ENCODE measurements at places on chromosomes 11 and 22. TPM values are rescaled to one million over a fixed set of nuclear protein-coding genes. Genes with fewer than 3 reads are reported as not detected.

GRCh38 chr22:43185860-43186261 is 1.1 kb downstream of the TTLL12 start:
- peak; percentile 17 for DNase-seq

The GVQW3 gene
- total RNA-seq: 0.26 TPM

The GRM5 gene
- total RNA-seq: under 0.01 TPM

GRCh38 chr11:118921121-118921928 is 4.4 kb downstream of the BCL9L start:
- DNase-seq: peak; percentile 83

The ART1 gene
- total RNA-seq: not detected

- no peak for DNase-seq
Measured at GRCh38 chr22:39434243-39434653, 22.6 kb upstream of the MGAT3 start.

DNA sequence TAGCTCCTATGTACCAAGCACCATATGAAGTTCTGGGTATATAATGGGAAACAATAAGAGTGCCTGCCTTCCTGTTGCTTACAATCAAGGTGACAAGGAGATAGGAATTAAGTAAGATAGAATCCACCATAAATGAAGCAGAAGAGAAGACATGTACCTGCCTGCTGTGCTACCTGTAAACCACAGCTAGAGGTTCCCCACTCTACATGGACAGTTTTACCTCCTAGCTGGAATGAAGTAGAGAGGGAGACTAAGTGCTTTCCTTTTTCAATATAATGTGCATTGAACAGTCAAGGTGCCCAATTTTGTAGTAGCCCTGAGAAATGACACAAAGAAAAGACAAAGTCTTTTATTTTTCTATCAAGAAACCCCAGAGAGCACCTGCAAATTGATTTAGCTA is 984.6 kb downstream of the DLG2 start:
- DNase-seq: no peak

DNA sequence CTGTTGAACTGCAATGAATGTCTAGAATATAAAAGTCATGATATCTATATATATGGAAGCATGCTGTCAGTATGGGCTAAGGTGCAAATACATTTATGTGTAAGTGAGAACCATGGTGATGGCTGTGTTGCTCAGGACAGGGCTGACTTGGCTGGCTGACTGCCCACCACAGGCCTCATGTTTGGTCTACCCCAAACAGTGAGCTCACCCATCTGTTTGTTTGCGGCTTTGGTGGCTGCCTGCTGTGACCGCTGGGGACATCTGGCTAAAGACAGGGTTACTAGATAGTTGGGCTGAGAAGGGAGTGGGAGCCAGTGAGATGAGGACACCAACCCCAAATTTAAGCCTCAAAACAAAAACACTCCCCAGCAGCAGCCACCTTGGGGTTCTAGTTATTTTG is 6.3 kb downstream of the CD44 start:
- DNase-seq: no peak

- DNase-seq: peak; percentile 83
Measured at GRCh38 chr11:64357904-64358535, 942 bp upstream of the RPS6KA4 start.

DNA sequence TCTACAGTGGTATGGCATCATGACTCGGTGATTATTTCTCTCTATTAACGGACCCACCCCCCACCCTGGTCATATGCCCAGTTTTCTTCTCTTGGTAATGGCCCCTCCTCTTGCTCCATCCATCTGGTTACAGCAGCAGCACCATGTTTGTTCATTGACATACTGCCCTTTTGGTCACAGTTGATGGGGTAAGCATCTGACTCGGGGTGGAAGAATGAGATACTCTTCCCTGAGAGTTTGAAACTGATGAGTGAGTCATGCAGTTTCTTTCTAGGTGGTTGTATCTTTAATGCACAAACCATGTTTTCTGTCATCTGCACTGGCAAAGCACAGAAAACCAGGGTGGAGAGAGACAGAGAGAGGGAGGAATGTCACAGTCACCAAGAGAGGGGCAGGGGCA is 126.0 kb downstream of the SYN3 start:
- peak; percentile 72 for DNase-seq

DNA sequence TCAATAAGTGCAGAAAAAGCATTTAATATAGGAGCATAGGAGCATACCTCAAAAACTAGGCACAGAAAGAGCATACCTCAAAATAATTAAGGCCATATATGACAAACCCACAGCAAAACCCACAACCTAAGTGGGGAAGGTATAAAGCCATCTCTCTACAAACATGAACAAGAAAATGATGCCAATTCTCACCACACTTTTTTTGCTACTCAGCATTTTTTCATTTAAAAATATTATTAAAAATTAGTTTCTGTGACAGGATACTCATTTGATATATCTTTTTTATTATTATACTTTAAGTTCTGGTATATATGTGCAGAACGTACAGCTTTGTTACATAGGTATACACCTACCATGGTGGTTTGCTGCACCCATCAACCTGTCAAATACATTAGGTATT is 352.0 kb downstream of the LUZP2 start:
- no peak for DNase-seq

GRCh38 chr11:77019976-77020595 is 14.1 kb upstream of the B3GNT6 start:
- peak; percentile 92 for DNase-seq

The ADAMTS15 gene
- 0.13 TPM for total RNA-seq

GRCh38 chr22:19173047-19174035 is 5.2 kb downstream of the SLC25A1 start:
- DNase-seq: no peak

DNA sequence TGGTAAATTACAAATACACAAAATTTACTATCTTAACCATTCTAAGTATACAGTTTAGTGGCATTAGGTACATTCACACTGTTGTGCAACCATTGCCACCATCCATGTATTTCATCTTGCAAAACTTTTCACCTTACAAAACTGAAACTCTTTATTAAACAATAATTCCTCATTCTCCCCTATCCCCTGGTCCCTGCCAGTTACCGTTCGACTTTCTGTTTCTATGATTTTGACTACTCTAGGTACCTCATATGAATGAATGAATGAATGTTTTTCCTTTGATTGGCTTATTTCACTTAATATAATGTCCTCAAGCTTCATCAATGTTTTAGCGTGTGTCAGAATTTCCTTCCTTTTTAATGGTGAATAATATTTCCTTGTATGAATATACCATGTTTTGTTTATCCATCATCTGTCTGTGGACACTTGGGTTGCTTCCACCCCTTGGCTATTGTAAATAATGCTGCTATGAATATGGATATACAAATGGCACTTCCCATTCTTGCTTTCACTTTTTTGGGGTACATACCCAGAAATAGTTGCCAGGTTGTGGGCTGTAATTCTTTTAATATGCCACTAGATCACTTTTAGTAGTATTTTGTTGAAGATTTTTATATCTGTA is 93.0 kb downstream of the UVRAG start:
- no peak for DNase-seq

DNA sequence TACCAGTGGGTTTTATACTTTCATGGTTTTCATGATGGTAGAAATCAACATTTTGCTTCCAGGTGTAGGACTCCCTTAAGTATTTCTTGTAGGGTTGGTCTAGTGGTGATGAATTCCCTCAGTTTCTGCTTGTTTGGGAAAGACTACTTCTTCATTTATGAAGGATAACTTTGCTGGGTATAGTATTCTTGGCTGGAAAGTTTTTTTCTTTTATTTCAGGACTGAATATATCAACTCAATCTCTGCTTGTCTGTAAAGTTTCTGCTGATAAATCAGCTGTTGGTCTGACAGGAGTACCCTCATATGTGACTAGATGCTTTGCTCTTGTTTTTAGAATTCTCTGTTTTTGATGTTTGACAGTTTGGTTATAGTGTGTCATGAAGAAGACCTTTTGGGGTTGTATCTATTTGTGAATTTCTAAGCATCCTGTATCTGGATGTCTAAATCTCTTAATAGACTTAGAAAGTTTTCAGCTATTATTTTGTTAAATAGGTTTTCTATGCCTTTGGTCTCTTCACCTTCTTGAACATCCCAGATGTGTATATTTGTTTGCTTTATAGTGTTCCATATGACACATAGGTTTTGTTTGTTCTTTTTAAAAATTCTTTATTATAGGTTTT is 95.9 kb downstream of the ENTHD1 start:
- no peak for DNase-seq

GRCh38 chr22:39207141-39208012 is 37.4 kb downstream of the PDGFB start:
- peak; percentile 48 for DNase-seq

DNA sequence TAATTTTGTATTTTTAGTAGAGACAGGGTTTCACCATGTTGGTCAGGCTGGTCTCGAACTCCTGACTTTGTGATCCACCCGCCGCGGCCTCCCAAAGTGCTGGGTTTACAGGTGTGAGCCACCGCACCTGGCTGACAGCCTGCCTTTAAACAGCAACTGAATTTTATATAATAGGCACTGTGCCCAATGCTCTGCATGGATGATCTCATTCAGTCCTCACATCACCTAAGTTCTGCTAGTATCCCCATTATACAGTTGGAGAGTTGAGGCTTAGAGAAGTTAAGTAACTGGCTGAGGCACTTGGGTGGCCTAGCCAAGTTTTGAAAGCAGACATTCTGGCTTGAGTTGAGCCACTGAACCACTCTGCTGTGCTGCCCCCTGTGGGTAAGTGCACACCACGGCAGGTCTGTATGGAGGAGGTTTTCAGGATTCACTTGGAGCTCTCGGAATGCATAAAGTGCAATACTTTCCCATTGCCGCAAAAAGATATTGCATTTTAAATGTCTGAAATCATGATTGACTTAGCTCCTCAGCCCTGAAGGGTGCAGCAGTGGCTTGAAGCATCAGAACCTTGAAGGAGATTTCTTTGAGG is 112.4 kb downstream of the LDLRAD3 start:
- peak; percentile 29 for DNase-seq

- peak; percentile 35 for DNase-seq
Measured at GRCh38 chr11:88414981-88415413, 77.5 kb upstream of the CTSC start.

- DNase-seq: no peak
Measured at GRCh38 chr22:29718949-29719898, 579 bp upstream of the CABP7 start.

- DNase-seq: no peak
Measured at GRCh38 chr22:39135092-39135896, 17.2 kb downstream of the CBX7 start.

GRCh38 chr11:122207505-122207904 is 91.5 kb upstream of the BLID start:
- no peak for DNase-seq

DNA sequence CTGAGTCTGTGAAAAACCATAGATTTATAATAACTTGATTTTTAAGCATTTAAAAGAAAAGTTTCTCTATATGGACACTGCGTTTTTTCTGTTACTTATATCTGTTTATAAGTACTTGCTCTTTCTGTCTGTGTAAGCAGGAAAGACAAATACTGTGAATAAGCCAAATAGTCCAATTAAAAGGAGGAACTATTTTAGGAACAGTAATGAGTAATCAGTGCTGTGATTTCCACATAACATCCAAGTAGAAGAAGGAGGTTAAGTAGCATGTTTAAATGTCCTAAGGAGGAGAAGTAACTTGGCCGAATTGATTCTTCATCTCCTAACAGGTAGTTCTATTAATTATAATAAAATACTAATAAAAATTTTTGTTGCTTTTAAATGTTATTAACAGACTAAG is 40.8 kb downstream of the ZNF214 start:
- DNase-seq: peak; percentile 66

The SCN3B gene
- 0.64 TPM for total RNA-seq

DNA sequence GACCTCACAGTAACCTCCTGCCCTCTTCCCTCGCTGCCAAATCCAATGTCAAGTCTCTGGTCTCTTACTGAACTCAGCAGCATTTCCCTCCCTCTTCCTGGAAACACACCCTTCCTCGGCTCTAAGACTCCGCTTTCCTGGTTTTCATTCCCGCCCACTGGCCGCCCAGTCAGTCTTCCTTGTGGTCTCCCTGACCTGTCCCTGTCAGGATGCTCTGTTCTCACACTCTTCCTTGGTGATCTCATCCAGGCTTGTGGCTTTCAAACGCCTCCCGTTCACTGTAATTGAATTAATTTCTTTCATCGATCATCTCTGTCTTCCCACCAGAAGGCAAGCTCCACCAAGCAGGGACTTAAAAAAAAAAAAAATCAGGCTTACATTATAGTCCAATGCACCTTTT is 33.5 kb downstream of the MYO18B start:
- DNase-seq: no peak

The CPSF7 gene
- 11.9 TPM for total RNA-seq

GRCh38 chr11:69567951-69568808 is 72.8 kb upstream of the CCND1 start:
- no peak for DNase-seq

DNA sequence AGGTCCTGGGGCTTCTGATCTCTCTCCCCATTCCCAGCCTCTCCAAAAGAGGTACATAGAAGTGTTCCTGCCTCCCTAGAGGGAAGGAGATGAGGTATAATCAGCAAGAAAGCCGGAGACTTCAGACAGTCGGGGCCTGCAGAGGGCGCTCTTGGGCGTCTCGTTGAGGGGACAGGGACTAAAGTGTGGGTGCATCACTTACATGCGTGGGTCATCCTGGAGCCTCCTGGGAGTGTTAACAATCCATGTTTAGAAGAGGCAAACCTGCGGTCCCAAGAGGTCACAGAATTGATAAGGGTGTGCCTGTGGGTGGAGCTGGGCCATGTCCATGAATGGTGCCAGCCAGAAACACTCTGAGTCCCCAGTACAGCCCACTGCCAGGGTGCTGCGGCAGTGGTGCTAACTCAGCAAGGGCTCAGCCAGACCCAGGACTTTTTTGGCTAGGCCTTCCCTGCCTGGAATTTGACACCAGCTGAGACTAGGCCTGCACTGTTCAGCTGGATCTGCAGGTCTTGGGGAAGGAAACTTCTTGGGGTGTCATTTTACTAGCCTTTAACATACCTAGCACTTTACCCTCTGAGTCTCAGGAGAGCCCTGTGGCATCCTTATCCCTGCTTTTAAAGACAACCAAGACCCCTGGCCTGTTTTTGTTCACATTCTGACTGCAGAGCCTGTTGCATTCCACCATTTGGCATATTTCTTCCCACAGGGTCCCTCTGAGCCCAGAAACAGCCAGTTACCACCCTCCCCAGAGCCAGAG is 5.5 kb downstream of the YDJC start:
- DNase-seq: no peak

- DNase-seq: peak; percentile 29
Measured at GRCh38 chr11:92216789-92217188, 7.8 kb upstream of the FAT3 start.

The KDM4E gene
- total RNA-seq: not detected

- DNase-seq: no peak
Measured at GRCh38 chr11:2301631-2302305, at the start of the genes C11orf21 and TSPAN32. Gene C11orf21 (minus strand): TSS chr11:2301918. CDS start chr11:2301808, 110 bp downstream. Gene TSPAN32 (plus strand): TSS chr11:2302013. CDS start chr11:2302150, 137 bp downstream.

The CEND1 gene
- total RNA-seq: not detected

GRCh38 chr22:43155789-43156188 is 4.4 kb downstream of the TSPO start:
- no peak for DNase-seq

The OR8B12 gene
- total RNA-seq: not detected

GRCh38 chr11:66743271-66743968 is 14.4 kb upstream of the SPTBN2 start:
- peak; percentile 98 for DNase-seq

GRCh38 chr11:83044958-83045712 is 26.6 kb downstream of the RAB30 start:
- peak; percentile 93 for DNase-seq

- peak; percentile 52 for DNase-seq
Measured at GRCh38 chr11:9530020-9530621, 43.3 kb upstream of the WEE1 start.

- DNase-seq: peak; percentile 93
Measured at GRCh38 chr22:36465232-36466021, 16.0 kb downstream of the TXN2 start.

The CCDC87 gene
- total RNA-seq: under 0.01 TPM

GRCh38 chr11:130606178-130606577 is 157.7 kb downstream of the ADAMTS15 start:
- DNase-seq: no peak
